NCI-H774 (cell line): ENCODE measurements at places on chromosomes 5 and 9.

DNA sequence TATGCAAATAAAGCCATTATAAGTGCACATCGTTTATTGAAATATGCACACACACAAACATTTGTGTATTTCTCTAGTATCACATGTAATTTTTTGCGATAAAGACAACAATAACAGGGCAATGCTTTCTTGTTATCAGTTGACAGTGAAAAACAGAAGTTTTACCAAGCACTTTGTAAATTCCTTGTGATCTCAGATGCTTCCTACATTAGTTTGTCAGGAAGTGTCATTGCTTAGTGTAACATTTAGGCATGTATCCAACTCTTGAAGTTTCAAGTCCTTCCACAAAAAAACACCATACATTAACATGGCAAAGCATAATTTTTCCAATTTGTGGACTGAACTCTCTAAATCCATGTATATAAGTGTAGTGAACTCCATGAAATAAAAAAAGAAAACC, 46.4 kb downstream of the MOCS2 start:
- DNase-seq = no peak

DNA sequence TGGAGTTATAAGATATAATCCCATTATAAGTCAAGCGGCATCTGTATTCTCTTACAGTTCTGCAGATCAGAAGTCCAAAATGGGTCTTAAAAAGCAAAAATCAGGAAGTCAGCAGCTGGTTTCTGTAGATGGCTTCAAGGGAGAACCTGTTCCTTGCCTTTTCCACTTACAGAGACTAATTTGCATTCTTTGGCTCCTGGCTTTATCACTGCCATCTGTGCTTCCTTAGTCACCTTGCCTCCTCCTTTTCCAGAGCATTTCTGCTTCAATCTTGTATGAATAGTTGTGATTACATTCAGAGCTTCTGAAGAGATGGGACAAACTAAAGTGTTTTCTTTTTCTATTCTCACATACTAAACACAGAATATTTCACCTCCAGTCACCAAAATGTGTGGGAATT, 647.3 kb upstream of the GRAMD2B start:
- no peak for DNase-seq

- no peak for DNase-seq
These were observed 499.0 kb downstream of the GADD45G start for GRCh38 chr9:90103771-90104170.

GRCh38 chr5:112563169-112563826, 144.2 kb upstream of the EPB41L4A start:
- DNase-seq = no peak

- DNase-seq = no peak
These were observed 103.6 kb downstream of the LURAP1L start for GRCh38 chr9:12878351-12878978.

DNA sequence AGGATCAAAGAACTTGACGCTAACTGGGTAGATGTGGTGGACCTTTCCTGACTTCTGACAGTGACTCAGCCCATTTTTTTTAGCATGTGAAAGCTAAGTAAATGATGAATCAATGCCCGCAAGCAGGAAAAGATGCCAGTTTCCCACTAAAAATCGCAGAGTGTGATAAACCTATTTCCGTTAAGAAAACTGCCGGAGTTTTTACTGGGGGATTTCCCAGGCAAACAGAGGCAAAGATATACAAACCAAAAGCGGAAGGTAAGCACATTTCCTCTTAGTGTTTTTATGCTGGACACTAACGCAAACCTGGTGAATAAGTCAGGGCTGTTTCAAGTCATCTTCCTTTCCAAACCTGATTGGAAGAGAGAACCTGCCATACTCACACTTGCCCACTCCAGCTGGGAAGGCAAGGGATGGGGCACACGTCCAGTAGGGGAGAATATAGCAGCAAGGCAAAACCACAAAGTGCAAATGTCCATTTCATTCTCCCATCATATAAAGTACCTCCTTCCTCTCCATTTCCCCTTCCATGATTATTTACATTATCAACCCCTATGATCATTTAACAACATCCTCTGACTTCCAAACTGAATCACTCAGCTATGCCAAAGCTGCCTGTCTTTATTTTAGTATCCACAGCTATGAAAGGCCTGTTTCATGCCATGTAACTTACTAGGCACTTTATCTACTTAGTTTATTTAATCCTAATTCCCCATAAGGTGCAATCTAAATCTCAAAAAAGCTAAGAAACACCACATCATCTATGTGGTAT, 349.7 kb upstream of the RFX3 start:
- DNase-seq = no peak

DNA sequence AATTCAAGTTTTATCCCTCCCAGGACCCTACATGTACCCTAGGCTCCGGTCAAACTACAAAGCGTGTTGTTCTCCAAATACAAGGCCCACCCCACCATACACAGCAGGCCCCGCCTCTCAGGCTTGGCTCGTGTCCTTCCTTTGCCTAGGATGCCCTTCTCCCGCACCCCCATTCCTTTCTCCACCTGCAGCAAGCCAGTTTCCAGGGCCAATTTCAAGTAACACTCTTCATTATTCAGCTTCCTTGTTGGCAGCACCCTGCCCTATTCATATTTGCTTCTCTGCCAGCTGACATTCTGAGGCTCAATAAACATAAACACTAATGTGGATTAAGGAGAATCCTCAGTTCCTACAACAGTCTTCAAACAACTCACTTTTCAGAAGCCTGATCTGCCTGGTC, 31.7 kb downstream of the EPB41L4B start:
- DNase-seq = no peak
